ENCODE measurements at places on chromosomes 1 and 21.

GRCh38 chr1:240691909-240692705 lies 80.2 kb upstream of the GREM2 start:
- no peak for DNase-seq

GRCh38 chr1:108691128-108691941 lies 775 bp upstream of the PRPF38B start:
- DNase-seq = no peak

GRCh38 chr1:12618661-12618964 lies 603 bp upstream of the DHRS3 start:
- no peak for DNase-seq

DNA sequence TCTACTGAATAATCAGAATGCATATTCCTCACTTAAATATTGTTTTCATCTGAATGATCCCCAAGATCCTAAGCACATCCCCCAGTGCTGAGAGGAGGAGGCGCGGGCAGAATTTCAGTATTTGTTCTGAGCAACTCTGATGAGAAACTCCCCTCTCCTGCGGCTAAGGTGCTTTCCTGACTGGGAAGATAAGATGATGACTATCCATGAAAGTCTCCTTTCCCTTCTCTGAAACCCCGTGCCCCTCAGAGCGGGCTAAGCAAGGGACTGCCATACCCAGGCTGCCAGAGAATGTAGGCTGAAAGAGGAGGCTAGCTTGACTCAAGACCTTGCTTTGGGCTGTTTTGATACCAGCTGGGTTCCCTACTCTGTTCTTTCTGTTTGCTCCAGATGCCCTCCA lies 39.7 kb upstream of the IPO9 start:
- DNase-seq = no peak

- DNase-seq = no peak
Measured at GRCh38 chr1:157734321-157734720, 33.8 kb upstream of the FCRL3 start.

DNA sequence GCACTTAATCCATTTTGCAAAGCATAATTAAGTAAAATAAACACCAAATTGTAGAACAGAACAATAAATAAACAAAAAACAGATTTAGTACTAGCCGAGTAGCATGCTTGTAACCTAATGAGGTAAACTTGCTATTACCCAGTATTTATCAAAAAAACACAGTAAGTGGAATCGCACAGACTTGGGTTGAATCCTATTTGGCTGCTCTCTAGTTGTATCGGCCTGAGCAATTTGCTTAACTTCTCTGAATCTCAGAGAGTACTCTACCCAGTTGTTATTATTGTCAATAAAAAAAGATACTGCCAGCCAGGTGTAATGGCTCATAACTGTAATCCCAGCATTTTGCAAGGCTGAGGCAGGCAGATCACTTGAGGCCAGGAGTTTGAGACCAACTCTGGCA lies 664.3 kb downstream of the ADGRL2 start:
- DNase-seq = no peak

- no peak for DNase-seq
Measured at GRCh38 chr1:42979896-42980800, 21.5 kb upstream of the SLC2A1 start.

- no peak for DNase-seq
Measured at GRCh38 chr1:36157115-36157903, 1.3 kb downstream of the MAP7D1 start.

Measured in pulmonary artery endothelial cell (primary cell).